ENCODE measurements at places on chromosomes 4 and X.

- H3K4me1 ChIP-seq: no peaks in the 10 kb centered on the region
- H3K27me3 ChIP-seq: peaks cover 4% of the 10 kb centered on the region
- no peaks in the 10 kb centered on the region for H3K36me3 ChIP-seq
- no peak overlapping the region for H3K27ac ChIP-seq
- DNase-seq: no peak
Observed at GRCh38 chrX:17414027-17414658, 39.1 kb downstream of the NHS start.

DNA sequence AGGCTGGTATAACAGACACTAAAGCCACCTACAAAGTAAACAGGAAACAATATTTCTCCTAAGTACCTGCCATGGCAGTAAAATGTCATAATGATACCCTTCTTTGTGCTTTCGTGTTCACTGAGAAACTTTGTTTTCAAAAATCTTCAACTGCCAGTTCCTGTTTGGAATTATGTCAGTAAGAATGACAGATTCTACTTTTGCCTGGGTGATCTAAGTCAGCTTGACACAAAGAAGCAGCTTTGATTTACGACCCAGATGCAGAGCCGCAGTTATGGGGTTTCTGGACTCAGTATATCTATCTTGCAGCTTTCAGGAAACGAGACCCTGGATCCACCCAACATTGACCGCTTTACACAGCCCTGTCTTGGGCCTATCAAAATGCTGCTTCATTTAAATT is 71.2 kb downstream of the SNX25 start:
- H3K4me1 ChIP-seq: peaks cover 11% of the 10 kb centered on the region
- no peak for DNase-seq
- H3K36me3 ChIP-seq: no peaks in the 10 kb centered on the region

DNA sequence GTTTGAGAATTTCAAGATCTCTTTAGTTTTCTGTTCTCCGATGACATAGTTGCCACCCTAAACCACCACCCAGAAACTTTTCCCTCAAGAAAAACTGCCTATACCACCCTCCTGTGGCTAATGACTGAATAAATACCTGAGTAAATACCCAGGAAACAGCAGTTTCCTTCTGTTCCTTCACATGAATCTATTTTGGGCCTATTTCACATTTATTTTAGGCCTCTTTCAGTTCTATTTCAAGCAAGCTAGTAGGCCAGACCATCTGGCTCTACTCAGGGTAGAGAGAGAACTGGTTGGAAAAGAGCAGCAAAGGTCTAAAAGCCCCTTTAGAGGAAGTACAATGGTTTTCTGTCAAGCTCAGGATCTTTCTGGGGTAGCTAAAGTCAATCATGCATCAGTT is 23.4 kb downstream of the ARHGEF9 start:
- H3K36me3 ChIP-seq: no peaks in the 10 kb centered on the region
- H3K27ac ChIP-seq: no peak overlapping the region
- no peak overlapping the region for H3K4me3 ChIP-seq
- DNase-seq: no peak
- H3K27me3 ChIP-seq: no peaks in the 10 kb centered on the region
- H3K4me1 ChIP-seq: no peaks in the 10 kb centered on the region

GRCh38 chrX:129843209-129843458 is 552 bp downstream of the ZDHHC9 start:
- H3K27ac ChIP-seq: no peak overlapping the region
- no peak for DNase-seq
- no peaks in the 10 kb centered on the region for H3K27me3 ChIP-seq

DNA sequence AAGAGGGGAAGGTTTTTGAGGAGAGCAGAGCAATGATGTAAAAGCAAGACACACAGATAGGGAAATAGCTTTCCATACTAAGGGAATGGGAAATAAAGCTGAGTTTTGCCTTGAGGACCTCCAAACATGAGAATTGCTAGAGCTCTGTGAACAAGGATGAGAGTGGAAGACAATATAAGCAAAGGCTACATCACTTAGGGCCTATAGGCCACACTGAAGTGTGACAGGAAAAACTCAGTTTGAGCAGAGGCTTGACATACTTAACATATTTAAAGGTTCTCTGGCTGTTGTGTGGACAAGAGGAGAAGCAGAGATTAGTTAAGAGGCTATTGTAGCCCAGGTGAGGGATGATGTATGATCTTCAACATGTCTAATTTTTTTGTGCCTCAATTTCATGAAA is 5.3 kb upstream of the SRP72 start:
- peaks cover 27% of the 10 kb centered on the region for H3K4me1 ChIP-seq
- peak overlapping the region; percentile 84 for H3K27ac ChIP-seq
- H3K36me3 ChIP-seq: peaks cover 7% of the 10 kb centered on the region
- no peaks in the 10 kb centered on the region for H3K27me3 ChIP-seq
- no peak overlapping the region for H3K4me3 ChIP-seq

GRCh38 chrX:1481636-1482529 is 29.2 kb upstream of the ASMTL start:
- H3K36me3 ChIP-seq: peaks cover 7% of the 10 kb centered on the region
- H3K27me3 ChIP-seq: no peaks in the 10 kb centered on the region
- H3K4me1 ChIP-seq: peaks cover 34% of the 10 kb centered on the region
- H3K27ac ChIP-seq: peak overlapping the region; percentile 99
- H3K4me3 ChIP-seq: peak overlapping the region; percentile 89

DNA sequence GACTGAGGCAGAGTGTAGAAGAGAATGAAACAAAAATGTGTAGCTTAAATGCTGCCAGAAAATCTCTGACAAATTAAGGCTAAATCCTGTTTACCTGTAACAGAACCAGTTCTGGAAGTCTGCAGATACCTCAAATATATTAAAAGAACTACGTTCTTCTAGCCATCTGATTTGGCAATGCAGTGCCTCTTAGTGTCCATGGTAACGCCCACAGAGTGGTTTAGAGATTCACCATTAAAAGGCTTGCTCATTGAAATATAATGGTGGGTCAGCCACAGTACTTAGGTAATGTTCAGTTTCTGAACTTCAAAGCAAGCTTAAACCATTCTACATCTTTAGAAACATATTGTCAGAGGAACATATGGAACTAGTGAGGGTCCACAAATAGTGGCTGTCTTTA is 23.2 kb upstream of the LUZP4 start:
- no peak overlapping the region for H3K4me3 ChIP-seq
- no peak overlapping the region for H3K27ac ChIP-seq
- H3K36me3 ChIP-seq: no peaks in the 10 kb centered on the region
- no peaks in the 10 kb centered on the region for H3K4me1 ChIP-seq
- no peak for DNase-seq

GRCh38 chr4:65951177-65951576 is 280.9 kb upstream of the EPHA5 start:
- no peaks in the 10 kb centered on the region for H3K4me1 ChIP-seq
- H3K27ac ChIP-seq: no peak overlapping the region
- no peaks in the 10 kb centered on the region for H3K27me3 ChIP-seq
- H3K4me3 ChIP-seq: no peak overlapping the region
- no peaks in the 10 kb centered on the region for H3K36me3 ChIP-seq

DNA sequence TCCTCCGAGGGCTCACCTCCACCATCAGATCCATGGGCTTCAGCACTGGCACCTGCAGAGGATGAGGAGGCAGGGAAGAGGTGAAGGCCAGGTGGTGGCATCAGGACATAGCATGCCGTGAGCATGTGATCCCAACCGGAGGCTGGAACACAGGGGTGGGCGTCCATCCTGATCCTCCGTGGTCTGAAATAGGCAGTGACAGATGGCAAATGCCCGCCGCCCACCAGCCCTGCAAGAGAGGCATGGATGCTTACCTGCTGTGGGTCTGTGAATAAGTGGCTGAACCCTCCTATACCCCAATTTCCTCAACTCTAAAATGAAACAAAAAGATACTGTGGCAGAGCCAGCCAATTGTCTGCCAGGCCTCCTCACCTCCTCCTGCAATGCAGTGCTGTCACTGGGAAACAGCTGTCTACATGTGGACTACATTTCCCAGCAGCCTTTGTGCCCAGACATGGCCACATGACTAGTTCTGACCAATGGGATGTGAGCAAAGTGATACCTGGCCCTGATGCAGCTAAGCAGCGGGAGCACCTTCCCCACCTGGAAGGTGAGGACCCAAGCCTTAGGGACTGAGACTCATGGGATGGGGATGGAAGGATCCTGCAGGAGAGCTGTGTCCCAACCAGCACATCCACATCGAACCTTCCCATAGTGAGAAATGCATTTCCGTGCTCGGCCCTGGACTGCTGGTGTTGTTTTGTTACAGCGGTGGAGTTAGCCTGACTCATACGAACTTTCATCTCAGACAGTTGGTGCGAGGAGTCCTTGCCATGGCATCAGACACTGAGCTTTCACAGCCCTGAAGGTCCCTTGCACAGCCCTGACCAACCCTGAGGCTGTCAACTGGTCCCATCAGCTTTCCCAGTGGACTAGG is 99.5 kb downstream of the PPP2R2C start:
- DNase-seq: no peak
- no peaks in the 10 kb centered on the region for H3K36me3 ChIP-seq
- H3K4me3 ChIP-seq: no peak overlapping the region

DNA sequence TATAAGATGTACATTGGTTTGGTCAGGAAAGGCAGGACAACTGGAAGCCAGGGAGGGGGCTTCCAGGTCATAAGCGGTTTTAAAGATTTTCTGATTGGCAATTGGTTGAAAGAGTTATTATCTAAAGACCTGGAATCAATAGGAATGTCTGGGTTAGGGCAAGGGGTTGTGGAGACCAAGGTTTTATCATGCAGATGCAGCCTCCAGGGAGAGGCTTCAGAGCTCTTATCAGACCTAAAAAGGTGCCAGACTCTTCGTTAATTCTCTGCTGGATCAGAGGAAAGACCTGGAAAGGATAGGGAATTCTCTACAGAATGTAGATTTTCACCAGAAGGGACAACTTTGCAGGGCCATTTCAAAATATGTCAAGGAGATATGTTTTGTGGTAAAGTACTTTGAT is 62.8 kb downstream of the BEX3 start:
- H3K4me1 ChIP-seq: no peaks in the 10 kb centered on the region
- H3K36me3 ChIP-seq: no peaks in the 10 kb centered on the region
- H3K27ac ChIP-seq: no peak overlapping the region
- H3K4me3 ChIP-seq: no peak overlapping the region
- no peak for DNase-seq

DNA sequence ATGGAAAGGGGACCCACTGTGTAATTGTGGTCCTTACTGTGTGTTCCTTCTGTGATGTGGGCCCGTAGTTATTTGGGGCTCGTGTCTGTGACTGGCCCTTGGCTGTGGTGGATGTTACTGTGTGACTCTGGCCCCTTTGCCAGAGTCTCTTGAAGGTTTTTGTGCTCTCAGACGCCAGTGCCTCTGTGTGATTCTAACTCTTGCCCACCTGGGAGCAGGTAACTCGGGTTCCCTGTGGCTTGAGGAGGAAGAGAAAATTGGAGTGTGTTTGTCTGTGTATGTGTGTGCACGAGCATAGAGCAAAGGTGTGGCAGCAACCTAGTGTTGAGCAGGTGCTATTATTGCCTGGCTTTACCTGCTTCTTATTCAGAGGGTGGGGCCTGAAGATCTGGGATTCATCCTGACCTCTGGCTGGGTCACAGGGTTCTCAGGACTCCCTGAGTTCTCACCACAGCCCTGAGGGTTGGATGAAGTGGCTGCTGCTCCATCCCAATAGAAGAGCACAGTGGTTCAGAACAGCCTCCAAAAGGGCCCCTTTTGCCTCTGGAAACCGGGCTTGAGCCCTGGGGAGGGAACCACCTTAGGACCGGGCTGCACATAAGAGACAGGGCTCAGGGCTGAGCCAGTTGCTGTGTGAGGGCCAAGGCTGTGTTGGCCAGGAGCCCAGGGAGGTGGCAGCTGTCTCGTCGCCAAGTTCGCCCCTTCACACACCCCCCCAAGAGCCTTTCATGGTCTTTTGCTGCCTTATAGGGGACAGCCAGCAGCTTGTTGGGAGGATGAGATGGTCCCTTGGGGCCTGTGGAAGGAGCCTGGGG is 1.3 kb downstream of the RBM10 start:
- no peak for DNase-seq
- H3K27me3 ChIP-seq: no peaks in the 10 kb centered on the region
- H3K4me3 ChIP-seq: peak overlapping the region; percentile 98
- H3K36me3 ChIP-seq: peaks cover 2% of the 10 kb centered on the region
- peaks cover 23% of the 10 kb centered on the region for H3K4me1 ChIP-seq

Data from T-helper 17 cell (primary cell).